ENCODE measurements at places on chromosomes 1 and 21.

GRCh38 chr1:48025076-48025475, 27.9 kb upstream of the TRABD2B start:
- DNase-seq = no peak

GRCh38 chr1:160658162-160658813, 11.4 kb upstream of the SLAMF1 start:
- no peak for DNase-seq

GRCh38 chr1:193799948-193800690, 613.7 kb upstream of the B3GALT2 start:
- no peak for DNase-seq

- no peak for DNase-seq
Observed at GRCh38 chr1:25809929-25810328, 9.8 kb upstream of the MTFR1L start.
